ENCODE measurements at places on chromosomes 13 and 19.

DNA sequence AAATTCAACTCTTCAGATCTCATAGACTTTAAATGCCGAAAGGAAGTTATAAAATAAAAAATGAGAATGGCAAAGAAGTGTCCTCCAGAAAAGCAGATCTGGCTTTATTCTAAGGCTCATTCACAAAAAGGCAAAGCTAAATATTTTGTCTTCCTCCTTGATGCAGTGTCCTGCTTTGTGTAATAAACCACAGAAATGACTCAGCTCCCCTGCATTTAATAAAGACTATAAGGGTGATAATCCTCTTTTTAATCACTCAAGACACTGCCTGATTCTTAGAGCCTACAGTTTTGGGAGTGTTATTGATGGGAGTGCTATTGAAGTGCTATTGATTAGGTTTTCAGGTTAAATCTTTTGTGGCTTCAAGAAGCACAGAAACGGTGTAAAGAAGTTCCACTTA is 482.0 kb downstream of the PCDH20 start:
- DNase-seq: no peak

DNA sequence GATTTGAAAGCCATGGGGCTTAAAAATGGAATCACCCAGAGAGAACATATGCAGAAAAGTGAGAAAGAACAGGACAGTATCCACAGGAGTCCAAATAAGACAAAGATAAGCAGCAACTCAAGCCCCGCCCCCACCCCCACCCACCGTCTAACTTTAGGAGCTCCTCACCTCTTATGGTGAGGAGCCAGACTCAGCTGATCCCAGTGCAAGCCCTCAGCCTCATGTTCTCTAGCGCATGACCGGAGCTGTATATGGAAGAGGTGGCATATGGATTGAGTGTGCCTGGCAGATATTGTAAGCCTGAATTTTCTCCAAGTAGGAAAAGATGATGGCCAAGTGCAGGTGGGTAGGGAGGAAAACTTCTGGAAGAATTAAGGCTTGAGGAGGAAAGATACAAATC is 36.4 kb upstream of the DCT start:
- no peak for DNase-seq

DNA sequence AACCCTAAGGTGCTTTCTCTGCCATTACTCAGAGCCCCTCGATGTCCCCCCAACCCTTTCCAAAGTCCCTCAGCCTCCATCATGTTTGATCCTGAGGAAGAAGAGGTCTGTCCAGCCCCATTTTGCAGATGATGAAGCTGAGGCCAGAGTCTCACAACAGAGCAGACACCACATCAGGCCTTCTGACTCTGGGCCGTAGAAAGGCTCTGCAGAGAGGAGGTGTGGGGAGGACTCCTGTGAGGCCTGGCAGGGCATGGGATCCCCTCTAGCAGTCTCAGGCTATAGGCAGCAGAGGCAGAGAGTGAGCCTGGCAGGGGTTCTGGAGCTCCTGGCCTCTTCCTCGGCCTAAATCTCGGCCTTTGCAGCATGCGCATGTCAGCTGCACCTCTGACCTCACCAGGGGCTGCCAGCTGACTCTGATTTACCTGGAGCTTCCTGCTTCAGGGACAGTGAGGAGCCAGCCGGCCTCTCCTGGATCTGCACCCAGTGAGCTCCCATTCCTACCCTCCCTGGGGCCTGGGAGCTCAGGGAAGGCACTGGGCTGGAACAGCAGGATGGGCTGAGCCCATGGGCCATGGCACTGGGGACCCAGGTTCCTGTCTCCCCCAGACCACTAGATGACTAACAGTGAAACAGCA is 41.7 kb upstream of the VSTM2B start:
- DNase-seq: no peak

GRCh38 chr19:49297403-49297802 is 27.6 kb downstream of the SLC6A16 start:
- DNase-seq: no peak

GRCh38 chr13:38697628-38698333 is 10.9 kb downstream of the FREM2 start:
- DNase-seq: peak; percentile 56
